ENCODE measurements at places on chromosomes 4 and X.

DNA sequence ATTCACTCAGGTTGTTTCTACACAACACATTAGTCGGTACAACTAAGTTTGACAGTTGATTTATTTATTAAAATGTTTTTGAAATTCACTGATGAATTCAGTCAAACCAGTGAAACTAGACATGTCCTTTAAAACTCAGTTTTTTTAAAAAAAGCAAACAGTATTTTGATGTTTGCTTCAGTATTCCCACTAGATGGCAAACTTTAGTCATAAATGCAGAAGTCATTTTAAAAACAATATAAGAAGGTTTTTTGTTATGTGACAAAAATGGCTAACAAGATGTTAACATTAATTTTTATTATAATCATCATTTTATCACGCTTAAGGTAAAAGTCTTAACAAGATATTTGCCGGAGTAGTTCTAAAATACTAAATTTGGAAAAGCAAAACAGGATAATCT, 1337.8 kb upstream of the DIAPH2 start:
- DNase-seq: peak; percentile 3

GRCh38 chr4:1317177-1318045, 27.7 kb downstream of the MAEA start:
- DNase-seq: no peak

DNA sequence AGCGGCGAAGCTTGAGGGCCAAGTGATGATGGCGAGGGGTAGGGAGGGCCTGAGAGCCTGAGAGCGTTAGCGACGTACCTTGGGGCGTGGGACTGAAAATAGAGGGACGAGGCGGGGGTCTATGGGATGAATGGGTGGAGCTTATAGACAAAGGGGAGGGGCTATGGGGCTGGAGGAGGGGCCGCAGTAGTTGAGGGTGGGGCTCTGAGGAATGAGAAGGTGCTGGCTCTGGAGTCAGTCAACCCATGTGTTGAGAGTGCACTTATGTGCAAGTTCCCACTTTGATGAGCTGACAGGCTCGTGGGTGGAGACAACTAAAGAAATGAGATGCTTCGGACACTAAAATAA, 488 bp downstream of the TBC1D25 start:
- DNase-seq: peak; percentile 47

DNA sequence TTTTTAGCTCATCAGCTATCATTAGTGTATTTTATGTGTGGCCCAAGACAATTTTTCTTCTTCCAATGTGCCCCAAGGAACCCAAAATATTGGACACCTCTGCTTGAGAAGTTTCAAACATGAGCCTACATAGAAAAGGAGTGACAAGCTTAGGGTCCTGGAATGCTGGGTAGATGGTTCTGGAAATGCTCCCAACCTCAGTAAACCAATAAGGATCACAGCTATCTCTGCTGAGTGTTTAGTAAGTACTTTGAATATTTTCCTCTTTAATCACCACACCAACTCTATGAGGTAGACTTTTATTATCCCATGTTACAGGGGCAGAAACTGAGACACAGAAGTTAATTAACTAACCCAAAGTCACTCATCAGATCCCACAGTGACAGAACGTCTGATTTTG, 164.9 kb upstream of the KLF3 start:
- DNase-seq: no peak

- no peak for DNase-seq
These were observed 59.1 kb upstream of the USP9X start for GRCh38 chrX:41025926-41026701.

DNA sequence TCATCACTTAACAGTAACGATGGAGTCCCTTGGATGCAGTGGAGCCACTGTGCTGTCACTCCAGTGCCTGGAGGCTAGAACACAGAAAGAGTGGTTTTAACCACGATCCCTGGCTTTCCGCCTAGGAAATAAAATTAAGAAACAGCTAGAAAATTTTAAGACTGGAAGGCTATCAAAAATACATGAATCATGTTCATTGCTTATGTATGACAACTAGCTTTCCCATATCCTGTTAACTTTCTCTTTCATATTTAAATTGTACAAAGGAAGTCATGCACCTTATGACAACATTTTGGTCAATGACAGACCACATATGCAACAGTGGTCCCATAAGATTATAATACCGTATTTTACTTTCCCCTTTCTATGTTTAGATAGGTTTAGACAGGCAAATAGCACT, 115.1 kb downstream of the GALNTL6 start:
- DNase-seq: no peak

DNA sequence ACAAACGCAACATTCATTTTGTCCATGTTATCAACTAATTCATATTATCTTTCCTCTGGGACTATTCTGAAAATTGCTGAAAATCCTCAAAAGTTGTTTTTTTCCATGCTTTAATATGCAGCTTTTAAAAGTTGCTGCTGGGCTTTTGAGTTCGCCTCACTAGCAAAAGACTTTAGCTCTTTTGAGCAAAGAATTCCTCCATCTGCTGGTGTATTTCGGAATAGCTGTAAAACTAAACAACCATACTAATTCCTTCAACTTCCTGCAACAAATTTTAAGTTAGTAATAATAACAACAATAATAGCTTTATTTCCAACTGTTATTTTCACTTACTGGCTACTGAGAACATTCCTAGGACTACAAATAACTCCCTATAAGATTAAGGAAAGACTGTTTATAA, 124.5 kb upstream of the PLAC1 start:
- DNase-seq: no peak

- no peak for DNase-seq
These were observed 93.4 kb downstream of the TMA16 start for GRCh38 chr4:163587867-163588266.

DNA sequence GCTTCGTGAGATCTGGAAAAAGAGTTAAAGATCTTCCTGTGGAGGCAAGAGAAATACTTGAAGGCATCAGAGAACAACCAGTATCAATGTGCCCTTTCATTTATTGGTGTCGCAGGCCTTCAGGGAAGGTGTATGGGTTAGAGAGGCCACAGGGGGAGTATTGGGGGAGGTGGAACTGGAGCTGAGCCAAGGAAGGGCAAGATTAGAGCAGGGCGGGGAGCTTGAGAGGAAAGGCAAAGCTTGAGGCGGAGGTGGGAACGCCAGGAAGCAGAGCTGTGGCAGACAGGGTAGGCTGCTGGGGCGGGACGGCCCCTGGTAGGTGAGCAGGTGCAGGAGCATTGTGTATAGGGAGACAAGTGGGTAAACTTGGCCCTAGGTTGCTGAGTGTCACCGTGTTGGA, 329.9 kb downstream of the ARHGAP10 start:
- DNase-seq: no peak

DNA sequence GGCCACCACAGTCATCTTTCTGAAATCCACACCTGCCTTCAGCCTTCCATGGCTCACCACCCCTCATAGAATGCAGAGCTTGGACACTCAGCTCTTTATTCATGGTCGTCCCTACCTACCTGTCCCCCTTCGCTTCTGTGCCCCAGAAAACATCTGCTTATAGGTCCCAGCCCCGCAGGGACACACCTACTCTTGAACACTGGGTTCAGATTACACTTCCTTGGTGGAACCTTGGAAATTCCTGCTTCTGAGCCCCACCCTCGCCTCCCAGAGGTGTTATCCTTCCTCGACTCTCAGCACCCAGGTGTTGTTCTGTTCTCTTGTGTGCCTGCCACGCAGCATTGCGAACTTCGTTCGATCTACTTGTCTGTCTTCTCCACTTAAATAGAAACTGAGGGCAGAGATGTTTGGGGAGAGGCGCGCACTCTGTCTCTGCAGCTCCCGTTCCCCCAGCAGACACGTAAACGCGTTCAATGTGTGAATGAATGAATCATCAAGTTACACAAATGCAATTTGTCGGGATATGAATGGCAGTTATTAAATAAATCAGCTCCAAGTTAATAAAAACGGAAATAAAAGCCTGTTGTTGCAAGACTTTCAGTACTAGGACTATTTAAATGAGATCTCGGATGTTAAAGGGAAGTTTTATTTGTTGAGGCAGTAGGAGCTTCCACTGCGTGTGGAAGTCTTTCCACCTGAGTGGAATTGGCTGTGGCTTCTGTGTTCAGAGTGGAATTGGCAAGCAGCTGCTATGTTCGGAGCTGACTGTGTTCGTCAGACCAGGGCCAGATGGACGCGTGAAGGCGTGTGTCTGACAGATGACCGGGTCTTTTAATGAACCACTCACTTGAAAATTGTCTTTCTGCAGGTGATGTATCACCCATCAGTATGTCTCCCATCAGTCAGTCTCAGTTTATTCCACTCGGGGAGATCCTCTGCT, 95.6 kb downstream of the STOX2 start:
- no peak for DNase-seq

DNA sequence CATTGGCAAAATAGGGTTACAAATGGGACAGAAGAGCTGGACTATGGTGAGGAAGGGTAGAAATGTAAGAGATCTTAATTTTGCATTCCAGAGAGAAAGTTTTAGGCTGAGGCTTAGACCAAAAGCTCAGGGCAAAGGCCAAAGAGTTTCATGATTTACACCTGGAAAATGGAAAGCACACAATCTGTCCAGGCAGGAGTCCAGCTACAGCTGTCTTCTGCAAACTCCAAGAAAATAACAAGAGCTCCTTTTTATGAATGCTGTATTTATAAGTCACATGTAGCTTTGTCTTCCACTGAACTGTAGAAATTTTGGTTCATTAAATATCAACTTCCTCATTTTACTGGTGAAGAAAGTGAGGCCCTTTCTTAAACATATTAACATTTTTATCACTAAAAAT, 288.0 kb upstream of the ATOH1 start:
- DNase-seq: no peak

DNA sequence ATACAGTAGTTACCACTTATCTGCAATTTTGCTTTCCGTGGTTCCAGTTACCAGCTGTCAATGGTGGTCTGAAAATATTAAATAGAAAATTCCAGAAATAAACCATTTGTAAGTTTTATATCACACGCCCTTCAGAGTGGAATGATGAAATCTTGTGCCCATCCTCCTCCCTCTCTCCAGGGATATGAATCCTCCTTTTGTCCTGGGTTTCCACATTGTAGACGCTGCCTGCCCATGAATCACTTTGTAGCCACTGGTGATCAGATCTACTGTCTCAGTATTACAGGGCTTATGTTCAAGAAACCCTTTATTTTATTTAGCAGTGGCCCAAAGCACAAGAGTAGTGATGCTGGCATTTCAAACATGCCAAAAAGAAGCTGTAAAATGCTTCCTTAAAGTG, 198.6 kb downstream of the KCNIP4 start:
- DNase-seq: no peak

DNA sequence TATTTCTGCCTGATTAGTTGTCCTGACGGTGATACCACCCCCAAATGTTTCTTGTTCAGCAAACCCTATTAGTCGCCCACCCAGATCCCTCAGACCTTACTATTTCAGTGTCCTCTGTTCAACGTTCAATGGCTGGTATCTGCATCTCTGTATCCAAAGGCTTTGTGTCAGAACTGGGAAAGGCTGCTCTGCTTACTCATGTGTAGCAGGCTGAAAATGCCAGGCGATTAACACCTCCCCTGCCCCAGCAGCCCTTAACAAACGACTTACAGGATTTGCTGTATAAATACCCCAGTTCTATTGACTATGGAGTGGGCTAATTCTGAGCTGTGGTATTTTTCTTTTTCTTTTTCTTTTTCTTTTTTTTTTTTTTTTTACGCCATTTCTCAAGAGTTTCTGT, 415.0 kb downstream of the ZNF674 start:
- peak; percentile 82 for DNase-seq

GRCh38 chrX:81729269-81729777, 527.4 kb downstream of the SH3BGRL start:
- no peak for DNase-seq

DNA sequence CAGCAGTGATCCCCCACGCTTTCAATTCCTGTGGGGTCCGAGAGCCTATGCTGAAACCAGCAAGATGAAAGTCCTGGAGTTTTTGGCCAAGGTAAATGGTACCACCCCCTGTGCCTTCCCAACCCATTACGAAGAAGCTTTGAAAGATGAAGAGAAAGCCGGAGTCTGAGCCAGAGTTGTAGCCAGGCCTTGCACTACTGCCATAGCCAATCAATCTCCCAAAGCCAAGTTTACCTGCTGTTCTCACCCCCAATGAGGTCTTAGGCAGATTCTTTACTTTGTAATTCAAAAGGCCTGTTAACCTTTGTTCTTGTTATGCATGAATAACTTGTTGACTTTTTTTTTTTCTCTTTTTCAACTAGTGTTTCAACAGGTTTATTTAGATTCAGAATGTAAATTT, 4.0 kb downstream of the MAGEB2 start:
- DNase-seq: no peak

DNA sequence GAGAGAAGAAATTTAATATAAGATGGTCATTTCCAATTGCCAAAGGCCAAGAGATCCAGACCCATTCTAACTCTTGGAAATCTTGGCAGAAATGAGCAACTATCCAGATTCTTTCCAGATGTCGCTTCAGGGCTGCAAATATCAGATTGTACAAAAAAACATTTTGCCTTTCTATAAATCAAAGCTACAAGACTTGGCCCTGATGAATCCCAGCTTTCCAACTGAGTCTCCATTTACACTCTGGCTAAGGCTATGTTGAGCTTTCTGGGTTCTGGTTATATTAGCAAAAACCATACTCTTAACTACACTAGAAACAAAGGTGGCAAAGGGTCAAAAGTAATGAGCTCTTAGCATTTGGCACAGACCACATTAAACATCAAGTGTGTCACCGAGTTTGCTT, 345.8 kb downstream of the OPHN1 start:
- no peak for DNase-seq

DNA sequence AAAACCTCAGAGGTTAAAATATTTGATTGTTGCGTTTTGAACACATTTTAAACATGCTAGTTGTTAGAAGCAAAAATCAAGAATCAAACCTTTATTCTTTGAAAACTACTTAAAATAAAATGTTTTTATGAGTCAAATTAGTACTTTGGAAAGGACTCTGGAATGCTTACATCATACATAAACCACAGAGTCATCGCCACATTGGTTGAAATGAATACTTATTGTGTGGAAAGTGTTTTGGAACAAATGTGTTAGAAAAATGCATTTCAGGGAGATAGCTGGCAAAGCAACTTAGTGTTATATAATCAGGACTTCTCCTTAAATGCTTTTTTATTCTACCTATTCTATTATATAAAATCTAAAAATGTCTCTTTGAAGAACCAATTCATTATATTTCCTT, 49.4 kb upstream of the CAMK2D start:
- DNase-seq: no peak

GRCh38 chr4:10225096-10225495, 108.5 kb upstream of the WDR1 start:
- DNase-seq: no peak

GRCh38 chr4:138741766-138742377, 273.7 kb upstream of the NOCT start:
- no peak for DNase-seq

GRCh38 chr4:186688150-186688943, 35.3 kb downstream of the FAT1 start:
- DNase-seq: no peak

DNA sequence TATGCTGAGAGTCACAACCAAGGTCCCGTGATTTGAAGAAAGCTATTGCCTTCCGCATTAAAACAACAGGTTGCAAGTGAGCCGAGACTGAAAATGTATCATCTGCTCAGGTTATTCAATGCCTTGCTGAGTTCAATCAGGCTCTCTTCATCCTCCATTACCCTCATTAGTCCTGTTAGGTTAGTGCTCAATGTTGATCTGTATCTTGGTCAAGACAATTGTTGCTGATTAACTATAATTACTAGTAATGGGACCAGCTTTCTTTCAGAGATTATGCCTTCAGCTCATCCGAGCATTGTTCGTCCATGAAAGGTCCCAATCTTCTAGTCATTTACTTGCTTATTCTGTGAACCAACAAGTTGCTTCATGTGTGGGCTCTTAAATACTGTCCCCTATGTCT, 534.6 kb upstream of the FAM241A start:
- no peak for DNase-seq

Measured in NCI-H2081 (cell line).